Mesenteric fat pad (tissue), 1 donor: ENCODE measurements at places on chromosomes 12 and 14. TPM values are rescaled to one million over a fixed set of nuclear protein-coding genes. Genes with fewer than 3 reads are reported as not detected.

The EAPP gene
- total RNA-seq: 22.1 TPM

The GYS2 gene
- 0.10 TPM for total RNA-seq

The IL31 gene
- not detected for total RNA-seq

The PTPRR gene
- 0.32 TPM for total RNA-seq

The MYF6 gene
- not detected for total RNA-seq

The NOVA1 gene
- total RNA-seq: 11.7 TPM

The SSPN gene
- 21.1 TPM for total RNA-seq

The MON2 gene
- 52.7 TPM for total RNA-seq

GRCh38 chr14:22910916-22911315 lies 8.0 kb downstream of the RBM23 start:
- DNase-seq: no peak

DNA sequence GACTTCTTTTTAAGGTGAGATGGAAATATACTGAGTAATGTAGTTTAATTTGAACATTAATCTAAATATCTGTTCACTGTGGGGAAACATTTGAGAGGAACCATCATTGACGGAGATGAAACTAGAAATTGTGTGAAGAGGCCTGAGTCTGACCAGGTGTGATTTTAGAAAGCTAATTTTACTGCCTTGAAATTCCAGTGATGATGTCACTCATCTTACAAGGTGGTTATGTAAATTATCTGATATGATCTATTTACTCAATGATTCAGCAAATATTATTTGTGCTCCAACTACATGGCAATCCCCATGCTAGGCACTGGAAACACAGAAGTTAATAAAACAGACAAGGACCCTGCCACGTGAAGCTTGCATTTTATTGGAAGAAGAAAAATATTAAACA lies 435.7 kb upstream of the DCN start:
- DNase-seq: no peak

GRCh38 chr14:33070475-33070874 lies 131.8 kb downstream of the NPAS3 start:
- DNase-seq: no peak

GRCh38 chr12:26317942-26318575 lies 122.7 kb downstream of the SSPN start:
- DNase-seq: no peak

GRCh38 chr12:31524791-31525495 lies 66.0 kb downstream of the DENND5B start:
- no peak for DNase-seq

- DNase-seq: no peak
These were observed 117.9 kb downstream of the SCAF11 start for GRCh38 chr12:45872446-45872845.

DNA sequence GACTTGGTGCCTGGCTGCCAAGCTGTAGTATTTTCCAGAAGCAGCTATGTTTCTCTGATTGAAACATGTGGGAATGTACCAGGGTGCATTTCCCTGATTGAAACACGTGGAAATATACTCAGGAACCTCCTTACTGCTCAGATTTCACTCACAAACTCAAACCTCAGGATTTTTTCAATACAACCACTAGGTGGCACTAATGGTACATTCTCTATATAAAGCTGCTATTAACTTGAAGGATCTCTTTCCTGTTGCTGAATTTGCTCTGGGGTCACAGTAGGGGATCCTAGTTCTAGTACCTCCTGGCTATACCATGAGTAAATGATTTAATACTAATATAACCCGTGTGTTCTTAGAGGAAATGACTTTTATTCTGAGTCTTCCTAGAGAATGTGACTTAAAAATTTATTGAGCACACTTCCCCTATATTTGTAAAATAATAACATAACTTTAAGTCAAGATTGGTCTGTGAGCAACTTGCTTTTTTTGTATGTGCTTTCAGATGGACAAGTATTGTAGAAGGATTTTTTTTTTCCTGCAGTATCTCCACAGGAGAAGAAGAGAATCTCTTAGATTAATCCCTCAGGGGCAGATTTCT lies 173.8 kb upstream of the MIS18BP1 start:
- DNase-seq: no peak
